Thoracic aorta (tissue), 2 donors: ENCODE measurements at places on chromosomes 3 and 15. TPM values are rescaled to one million over a fixed set of nuclear protein-coding genes. Genes with fewer than 3 reads are reported as not detected.

- H3K27me3 ChIP-seq, result no peaks in the 10 kb centered on the region
- no peak overlapping the region for H3K27ac ChIP-seq
- H3K4me1 ChIP-seq, result peaks cover 48% of the 10 kb centered on the region
Observed at GRCh38 chr3:169615833-169616232, 47.7 kb downstream of the MECOM start.

GRCh38 chr3:178263236-178263916 lies 272.9 kb upstream of the KCNMB2 start:
- no peak overlapping the region for H3K27ac ChIP-seq
- H3K27me3 ChIP-seq, result no peaks in the 10 kb centered on the region
- no peak overlapping the region for H3K4me3 ChIP-seq
- no peak for DNase-seq

GRCh38 chr15:41558400-41559238 lies at the start of gene TYRO3:
Gene TYRO3 (plus strand): TSS chr15:41559212. CDS start chr15:41559258, 46 bp downstream.
- H3K36me3 ChIP-seq, result no peaks in the 10 kb centered on the region
- no peak within 1 kb of the TSS for H3K27ac ChIP-seq
- H3K4me3 ChIP-seq, result peak within 1 kb of the TSS; percentile 83

DNA sequence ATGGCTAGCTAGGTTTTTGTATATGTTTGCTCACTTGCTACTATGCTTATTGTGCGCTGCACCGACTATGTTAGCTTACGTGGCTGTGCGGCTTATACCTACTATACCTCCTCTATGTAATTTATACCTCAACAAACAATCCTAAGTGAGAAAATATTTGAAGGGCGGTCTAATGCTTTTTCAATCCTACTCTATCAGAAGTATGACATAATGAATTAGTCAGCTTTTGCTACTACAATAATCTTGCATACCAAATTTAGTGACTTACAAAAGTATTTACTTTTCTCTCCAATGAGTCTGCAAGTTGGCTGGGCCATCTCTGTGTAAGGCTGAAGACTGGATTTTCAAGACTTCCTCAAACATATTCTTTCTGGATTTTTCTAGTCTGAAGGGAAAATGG lies 391.2 kb upstream of the NECTIN3 start:
- no peak overlapping the region for H3K27ac ChIP-seq
- no peak for DNase-seq
- no peaks in the 10 kb centered on the region for H3K4me1 ChIP-seq
- no peak overlapping the region for H3K4me3 ChIP-seq
- no peaks in the 10 kb centered on the region for H3K36me3 ChIP-seq
- no peaks in the 10 kb centered on the region for H3K27me3 ChIP-seq

DNA sequence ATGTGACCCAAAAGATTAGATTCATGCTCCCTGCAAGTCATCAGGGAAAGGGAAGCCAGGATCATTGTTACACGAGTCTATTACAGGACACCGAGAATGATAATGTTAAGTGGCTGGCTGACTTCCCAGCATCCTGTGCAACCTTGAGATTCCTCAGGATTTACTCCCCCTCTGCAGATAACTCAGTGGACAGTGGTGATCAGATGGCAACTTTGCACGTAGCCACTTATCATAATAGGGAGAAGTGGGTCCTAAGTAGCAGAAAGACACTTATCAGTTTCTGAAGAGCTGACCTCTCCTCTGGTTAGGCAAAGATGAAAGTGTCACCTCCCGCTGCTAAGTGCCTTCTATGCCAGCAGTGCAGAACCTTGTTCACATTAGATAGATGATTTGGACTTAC lies 6.7 kb upstream of the TMPRSS7 start:
- no peak overlapping the region for H3K4me3 ChIP-seq
- DNase-seq, result no peak
- no peaks in the 10 kb centered on the region for H3K36me3 ChIP-seq
- H3K27me3 ChIP-seq, result no peaks in the 10 kb centered on the region

- no peaks in the 10 kb centered on the region for H3K27me3 ChIP-seq
- H3K27ac ChIP-seq, result no peak overlapping the region
- no peaks in the 10 kb centered on the region for H3K4me1 ChIP-seq
- H3K4me3 ChIP-seq, result no peak overlapping the region
- no peak for DNase-seq
Observed at GRCh38 chr3:112134335-112135124, 1.5 kb upstream of the GCSAM start.

DNA sequence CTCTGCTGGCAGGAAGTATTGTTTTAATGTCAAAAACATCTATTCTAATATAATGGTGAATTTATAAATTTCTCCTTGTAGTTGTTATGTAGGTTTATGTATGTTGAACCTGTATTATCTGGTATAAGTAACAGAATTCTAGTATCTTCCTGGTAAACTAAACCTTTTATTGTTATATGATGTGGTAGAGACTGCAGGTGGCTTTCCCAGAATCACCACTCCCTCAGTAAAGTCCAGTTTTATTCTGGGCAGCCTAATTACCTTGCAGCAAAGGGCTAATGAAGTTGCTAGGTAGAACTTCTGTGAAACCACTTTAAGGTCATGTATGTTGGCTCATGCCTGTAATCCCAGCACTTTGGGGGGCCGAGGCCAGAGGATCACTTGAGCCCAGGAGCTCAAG lies 15.6 kb downstream of the CSNK1G1 start:
- H3K36me3 ChIP-seq, result peaks cover 7% of the 10 kb centered on the region
- no peak for DNase-seq
- no peaks in the 10 kb centered on the region for H3K4me1 ChIP-seq
- H3K27me3 ChIP-seq, result no peaks in the 10 kb centered on the region
- H3K4me3 ChIP-seq, result no peak overlapping the region

GRCh38 chr3:149374793-149375500 lies 2.5 kb downstream of the TM4SF1 start:
- DNase-seq, result no peak
- H3K27ac ChIP-seq, result peak overlapping the region; percentile 70
- H3K4me1 ChIP-seq, result peaks cover 24% of the 10 kb centered on the region

Gene SPINK8
- total RNA-seq, result not detected

Gene SLC27A2
- total RNA-seq, result not detected

Gene WDR93
- not detected for total RNA-seq

Gene GABRR3
- not detected for total RNA-seq

Gene PLA2G4D
- not detected for total RNA-seq

Gene HRG
- not detected for total RNA-seq

Gene STRIT1
- not detected for total RNA-seq

Gene NECTIN3
- total RNA-seq, result 37.1 TPM
